HCT116 (cell line): ENCODE measurements at places on chromosomes 1 and 21.

DNA sequence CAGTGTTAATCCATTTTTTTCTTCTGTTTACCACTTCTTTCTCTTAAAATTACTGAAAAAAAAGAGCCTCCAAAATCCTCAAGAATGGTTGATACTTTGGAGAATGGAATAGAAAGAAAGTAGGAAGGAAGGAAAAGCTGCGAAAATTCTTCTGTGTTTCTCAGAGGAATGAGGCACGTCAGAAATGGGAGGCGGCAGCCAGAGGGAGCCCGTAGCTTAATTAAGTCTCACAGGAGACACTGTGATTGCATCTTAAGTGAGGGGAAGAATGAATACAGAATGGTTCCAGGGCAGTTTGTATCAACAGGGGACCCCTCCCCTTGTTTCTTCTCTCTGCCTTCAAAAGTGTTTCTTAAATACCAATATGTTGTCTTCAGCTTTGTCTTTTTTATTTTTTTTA lies 1099.5 kb downstream of the PLA2G4A start:
- peak; percentile 7 for DNase-seq

DNA sequence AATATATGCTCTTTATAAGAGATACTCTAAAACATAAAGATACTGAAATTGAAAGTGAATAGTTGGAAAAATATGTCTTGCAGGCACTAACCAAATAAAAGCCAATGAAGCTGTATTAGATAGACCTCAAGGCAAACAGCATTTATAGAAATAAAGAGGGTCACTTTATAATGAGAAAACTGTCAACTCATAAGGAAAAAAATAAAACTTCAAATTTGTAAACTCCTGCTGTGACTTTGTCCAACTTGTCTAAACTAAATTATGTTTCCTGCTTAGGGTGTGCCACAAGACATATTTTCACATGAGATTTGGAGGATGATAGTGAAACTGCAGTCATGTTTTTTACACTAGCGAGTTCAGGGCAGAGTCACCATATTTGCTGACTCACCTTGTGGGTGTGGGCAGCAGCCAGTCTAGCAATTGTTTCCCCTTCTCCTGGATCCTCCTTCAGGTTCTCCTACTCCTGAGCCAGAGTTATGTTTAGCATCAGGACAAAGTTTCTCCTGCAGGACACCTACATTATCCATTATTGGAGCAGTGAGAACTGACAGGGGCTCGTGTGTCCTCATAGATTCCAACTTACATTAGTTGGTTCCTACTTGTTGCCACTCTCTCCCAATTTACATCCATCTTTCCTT lies 43.8 kb downstream of the CD53 start:
- peak; percentile 22 for DNase-seq

- DNase-seq, result peak; percentile 26
These were observed 41.6 kb downstream of the LAMC2 start for GRCh38 chr1:183227422-183228346.

- DNase-seq, result no peak
These were observed 2.3 kb downstream of the SLC2A5 start for GRCh38 chr1:9066945-9067807.

DNA sequence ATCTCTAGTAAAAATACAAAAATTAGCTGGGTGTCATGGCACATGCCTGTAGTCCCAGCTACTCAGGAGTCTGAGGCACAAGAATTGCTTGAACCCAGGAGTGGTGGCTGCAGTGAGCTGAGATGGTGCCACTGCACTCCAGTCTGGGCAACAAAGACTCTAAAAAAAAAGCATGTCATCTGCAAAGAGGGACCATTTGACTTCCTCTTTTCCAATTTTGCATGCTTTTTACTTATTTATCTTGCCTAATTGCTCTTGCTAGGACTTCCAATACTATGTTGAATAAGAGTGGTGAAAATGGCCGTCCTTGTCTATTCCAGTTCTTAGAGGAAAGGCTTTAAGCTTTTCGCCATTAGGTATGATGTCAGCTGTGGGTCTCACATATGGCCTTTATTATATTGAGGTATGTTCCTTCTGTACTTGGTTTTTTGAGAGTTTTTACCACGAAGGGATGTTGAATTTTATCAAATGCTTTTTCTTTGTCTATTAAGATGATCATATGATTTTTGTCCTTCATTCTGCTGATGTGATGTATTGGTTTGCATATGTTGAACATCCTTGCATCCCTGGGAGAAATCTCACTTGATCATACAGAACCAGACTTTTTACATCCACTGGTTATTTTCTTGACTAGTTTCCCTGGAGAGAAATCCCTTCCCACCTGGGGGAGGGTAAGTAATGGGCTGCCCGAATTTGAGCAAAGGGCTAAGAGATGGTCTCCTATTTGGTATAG lies 17.0 kb upstream of the RAP1GAP start:
- DNase-seq, result no peak

DNA sequence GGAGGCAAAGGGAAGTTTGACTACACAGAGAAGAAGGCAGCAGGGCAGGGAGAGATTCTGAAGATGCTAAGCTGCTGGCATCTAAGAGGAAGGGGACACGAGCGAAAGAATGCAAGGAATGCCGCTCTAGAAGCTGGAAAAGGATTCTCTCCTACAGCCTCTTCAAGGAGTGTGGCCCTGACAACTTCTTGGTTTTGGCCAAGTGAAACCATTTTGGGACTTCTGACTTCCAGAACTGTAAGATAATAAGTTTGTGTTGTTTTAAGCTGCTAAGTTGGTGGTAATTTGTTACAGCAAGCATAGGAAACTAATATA lies 28.5 kb downstream of the MGST3 start:
- no peak for DNase-seq

DNA sequence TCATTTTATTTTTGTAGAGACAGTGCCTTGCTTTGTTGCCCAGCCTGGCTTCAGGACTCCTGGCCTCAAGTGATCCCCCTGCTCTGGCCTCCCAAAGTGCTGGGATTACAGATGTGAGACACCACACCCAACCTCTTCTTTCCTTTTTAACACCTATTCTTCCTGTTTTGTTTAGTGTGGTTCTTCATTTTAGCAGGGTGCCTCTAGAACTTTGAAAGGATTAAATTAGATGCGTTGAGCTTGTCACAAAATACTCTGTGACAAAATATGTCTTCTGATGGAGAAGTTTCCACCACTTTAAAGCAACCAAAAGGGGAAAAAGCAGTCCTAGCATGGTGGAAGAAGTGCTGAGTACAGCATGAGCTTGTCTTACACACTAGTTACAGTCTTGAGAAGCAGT lies 42.0 kb downstream of the CDC14A start:
- no peak for DNase-seq

DNA sequence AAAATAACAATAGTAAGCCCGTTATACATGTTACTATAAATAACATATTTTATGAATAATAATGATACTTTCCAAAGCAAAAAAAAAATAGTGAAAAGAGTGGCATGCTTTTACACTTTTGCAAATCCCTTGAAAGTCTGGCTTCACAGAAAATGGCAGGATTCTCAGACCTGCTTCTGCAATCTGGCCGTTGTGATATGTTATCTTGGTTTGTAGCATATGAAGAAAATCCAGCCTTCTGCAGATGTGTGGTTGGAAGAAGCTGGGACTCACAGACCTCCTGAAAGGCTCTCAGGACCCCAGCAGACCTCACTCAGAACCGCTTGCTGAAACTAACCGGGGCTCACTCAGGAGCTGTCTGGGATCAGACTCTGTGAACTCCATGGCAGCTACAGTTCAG lies 256.0 kb upstream of the TMEM51 start:
- no peak for DNase-seq

- no peak for DNase-seq
These were observed 453.8 kb downstream of the NEGR1 start for GRCh38 chr1:71828431-71829012.

GRCh38 chr1:119160409-119160808 lies 20.0 kb upstream of the WARS2 start:
- no peak for DNase-seq

GRCh38 chr1:185363205-185363604 lies 46.2 kb upstream of the IVNS1ABP start:
- no peak for DNase-seq

DNA sequence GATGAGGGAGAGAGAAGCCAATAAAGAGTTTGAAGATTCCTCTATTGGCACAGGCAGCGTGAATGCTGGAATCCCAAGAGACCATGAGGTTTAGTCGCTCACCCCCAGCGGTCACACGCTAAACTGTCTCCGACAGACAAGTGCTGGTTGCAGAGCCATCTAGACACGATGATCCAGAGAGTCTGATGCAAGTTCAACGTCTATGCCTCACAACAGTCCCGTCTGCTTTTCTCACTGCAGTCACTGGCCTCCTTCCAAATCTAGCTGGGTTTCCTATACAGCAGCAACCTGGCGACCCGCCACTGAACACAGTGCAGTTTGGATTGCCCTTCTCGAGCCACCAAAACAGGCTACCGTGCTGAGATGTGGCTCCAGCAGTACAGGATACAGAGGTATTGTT lies 98.6 kb upstream of the KRTAP19-8 start:
- no peak for DNase-seq

DNA sequence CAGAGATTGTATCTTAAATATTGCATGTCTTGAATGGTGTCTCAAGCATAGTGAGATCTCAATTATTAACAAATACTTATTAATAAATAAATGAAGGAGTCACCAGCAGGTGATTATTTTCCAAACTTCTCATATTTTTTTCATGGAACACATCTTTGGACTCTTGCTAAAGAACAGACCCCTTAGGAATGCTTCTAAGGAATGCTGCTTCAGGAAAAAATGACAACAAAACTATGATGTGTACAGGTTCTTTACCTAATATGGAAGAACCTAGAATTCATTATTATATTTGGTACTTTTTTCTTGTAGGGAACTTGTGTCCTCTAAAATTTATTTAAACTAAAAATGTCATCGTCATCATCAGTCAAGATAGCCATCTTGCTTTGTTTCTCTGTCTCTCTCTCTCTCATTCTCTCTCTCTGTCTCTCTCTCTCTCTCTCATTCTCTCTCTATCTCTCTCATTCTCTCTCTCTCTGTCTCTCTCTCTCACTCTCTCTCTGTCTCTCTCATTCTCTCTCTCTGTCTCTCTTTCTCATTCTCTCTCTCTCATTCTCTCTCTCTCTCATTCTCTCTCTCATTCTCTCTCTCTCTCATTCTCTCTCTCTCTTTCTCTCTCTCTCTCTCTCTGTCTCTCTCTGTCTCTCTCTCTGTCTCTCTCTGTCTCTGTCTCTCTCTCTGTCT lies 63.0 kb upstream of the ETS2 start:
- no peak for DNase-seq

- no peak for DNase-seq
These were observed 19.4 kb downstream of the RPS6KC1 start for GRCh38 chr1:213070406-213070805.

DNA sequence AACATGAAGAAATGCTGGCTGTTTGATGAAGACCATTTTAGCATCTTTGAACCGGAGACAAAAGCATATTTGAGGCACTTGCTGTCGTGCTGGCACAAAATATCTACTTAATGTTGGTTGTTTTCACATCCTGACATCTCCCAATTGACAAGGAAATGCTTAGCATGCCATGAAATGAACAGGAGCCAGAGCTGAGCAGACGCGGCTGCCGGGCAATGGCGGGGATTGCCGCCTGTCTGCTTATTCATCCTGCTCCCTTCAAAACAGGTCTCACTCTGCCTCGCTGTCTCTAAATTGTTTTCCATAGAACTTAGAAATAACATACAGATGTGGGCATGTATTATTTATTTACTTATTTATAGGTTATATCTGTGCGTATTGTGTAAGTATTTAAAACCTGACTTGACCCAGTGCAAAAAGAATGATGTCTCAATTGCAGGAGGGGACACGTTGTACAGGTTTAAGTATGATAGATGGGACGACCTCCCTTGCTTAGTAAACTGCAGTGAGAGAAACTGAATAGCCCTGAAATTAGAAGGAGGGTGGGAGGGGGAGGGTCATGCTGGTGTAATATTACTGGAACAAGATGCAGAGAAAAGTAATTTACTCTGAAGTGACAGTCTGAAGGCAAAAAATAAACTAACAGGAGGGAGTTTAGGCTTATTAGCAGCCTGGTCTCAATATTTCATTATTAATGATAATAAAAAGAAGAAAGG lies 590.4 kb upstream of the PLXNA2 start:
- DNase-seq, result no peak

DNA sequence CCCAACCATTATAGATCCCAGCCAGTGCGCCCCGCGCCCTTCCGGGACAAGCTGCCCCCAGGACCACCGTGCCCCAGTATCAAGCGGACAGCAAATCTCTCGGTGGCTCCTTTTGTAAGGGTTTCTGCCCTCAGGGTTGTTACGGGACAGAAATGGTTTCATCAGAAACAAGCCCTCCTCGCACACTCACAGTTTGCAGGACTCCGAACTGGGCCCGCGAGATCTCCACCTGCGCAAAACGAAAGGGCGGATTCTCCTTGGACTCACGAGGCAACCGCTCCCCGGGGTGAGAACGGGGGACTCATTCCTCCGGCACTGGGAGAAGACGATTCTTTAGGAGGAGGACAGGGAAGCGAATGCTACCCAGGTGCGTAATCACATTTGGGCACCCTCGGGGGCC lies 51.1 kb upstream of the H6PD start:
- DNase-seq, result no peak

DNA sequence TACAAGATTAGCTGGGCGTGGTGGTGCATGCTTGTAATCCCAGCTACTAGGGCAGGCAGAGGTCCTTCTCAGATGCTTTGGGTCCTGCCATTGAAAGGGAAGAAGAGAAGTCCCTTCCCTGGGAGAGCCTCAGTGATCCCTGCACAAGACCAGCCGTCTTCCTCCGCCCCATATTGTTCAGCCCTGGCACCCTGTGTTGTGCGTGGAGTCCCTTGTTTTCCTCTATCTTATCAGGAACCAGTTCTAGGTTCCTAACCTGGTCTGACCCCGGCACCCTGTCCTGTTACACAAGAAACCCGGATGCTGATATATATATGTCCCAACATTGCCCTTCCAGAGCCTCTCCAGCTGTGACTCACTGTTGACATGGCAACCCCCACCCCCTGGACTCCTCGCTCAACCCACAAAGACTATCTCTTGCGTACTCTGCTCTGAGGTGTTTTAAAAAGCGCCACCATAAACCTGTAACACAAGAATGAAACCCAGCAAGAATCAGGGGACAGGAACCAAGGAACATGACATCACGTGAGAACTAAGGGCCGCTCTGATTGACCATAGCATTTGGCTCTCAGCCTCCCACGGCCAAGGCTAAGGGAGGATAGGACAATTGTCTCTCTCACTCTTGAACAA lies 4.8 kb downstream of the MX2 start:
- DNase-seq, result no peak

GRCh38 chr1:44783697-44784093 lies 4.3 kb downstream of the BEST4 start:
- DNase-seq, result no peak

DNA sequence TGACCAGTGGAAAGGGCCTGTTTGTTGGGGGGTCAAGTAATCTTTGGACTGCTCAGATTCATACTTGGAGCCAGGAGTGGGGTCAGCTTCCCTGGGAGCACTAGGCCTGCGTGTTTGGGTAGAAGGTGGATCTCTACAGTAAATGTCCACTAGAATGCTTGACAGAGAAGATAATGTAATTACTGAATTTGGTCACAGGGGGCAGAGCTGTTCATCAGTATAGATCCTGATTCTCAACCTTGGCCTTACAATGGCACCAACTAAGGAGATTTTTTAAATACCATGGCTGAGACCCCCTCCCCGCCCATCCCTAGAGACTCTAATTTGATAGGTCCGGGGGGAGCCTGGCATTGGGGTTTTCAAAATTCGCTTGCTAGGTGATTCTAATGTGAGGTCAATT lies 217.5 kb upstream of the PLXNA2 start:
- DNase-seq, result no peak
